Activated T-cell treated with anti-CD3 and anti-CD28 coated beads, Interleukin-2, amount 50 U/mL, for 24 hours (primary cell): ENCODE measurements at places on chromosomes 6 and 20.

DNA sequence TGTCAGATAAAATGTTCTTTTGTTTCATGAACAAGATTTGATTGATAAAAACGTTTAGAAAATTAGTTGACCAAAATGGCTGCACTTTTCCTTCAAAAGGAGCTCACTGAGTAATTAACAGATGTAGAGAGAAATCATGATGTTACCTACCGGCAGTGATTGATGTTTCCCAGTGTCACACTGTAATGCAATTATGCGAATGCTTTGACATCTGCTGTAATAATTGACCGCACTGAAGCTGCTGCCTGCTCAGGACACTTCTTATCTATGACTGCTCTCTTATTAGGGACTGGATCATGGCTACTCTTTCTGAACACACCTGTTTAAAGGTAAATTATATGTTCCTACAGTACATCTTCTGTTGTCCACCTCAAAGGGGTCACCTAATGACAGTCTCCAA is 94.6 kb downstream of the GPR63 start:
- no peak for DNase-seq

- DNase-seq: no peak
Measured at GRCh38 chr20:36084356-36084755, 70.2 kb upstream of the EPB41L1 start.

DNA sequence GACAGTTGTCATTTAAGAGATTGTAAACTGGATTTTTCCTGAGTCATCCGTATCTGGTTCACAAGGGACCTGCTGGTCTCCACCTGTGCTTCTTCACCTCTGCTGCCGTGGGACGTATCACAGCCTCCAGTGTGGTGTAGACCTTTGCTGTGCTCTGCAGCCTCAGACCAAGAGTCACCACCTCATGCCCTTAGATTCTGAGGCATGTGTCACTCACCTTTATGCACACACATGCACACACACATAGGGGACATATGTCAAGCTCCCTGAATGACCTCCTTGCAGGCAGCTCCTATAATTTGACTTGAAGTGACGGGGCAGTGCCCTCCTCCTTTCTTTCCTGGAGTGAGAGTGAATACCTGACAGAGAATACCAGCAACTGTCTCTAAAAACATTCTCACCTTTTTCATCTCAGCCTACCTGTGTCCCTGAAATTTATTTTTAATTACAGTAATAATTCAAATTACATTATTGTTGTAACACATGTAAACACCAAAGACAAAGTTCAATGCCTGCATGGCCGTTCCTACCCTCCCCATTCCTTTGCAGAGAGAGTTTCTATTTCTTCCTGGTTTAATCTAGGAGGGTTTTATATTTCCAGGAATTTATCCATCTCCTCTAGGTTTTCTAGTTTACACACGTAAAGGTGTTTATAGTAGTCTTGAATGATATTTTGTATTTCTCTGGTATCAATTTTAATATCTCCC is 3.5 kb downstream of the SLC17A4 start:
- no peak for DNase-seq

- DNase-seq: no peak
Measured at GRCh38 chr20:382291-383115, 1.9 kb downstream of the TRIB3 start.

DNA sequence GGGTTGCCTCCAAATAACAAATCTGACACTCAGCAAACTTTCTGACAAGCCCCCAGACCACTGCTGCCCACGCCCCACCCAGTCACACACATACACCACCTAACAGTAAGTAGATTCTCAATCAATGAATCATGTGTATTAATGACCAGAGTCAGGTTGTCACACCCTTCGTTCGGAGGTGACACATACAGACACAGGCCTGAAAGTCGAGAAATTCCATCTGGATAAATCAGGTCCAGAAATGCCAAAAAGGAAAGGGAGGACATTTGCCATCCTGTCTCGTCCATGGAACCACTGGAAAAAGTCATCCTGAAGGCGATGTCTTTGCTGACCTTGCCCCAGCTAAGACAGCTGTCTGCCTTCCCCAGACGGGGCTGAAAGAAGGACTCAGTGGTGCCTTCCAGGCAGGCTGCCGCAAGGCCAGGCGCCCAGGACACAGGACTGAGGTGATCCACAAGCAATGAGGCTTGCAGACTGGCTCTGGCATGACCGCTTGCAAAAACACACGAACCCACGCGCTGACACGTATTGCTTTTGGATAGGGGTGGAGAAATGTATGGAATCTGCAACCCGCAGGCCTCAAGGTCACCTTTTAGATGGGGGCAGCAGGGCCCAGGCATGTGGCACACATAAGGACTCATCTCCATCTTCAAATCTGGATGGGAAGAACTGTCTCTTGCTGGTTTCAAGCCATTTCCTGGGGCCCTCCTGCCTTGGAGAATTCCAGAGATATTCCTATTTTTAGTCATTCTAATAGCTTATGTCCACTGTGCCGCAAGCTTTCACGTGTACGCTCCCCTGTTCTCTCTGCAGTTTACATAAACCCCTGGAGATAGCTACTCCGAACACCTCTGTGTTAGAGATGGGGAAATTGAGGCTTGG is 9.0 kb downstream of the NFATC2 start:
- DNase-seq: no peak
